Breast epithelium (tissue), 4 donors: ENCODE measurements at places on chromosomes 2 and 18.

DNA sequence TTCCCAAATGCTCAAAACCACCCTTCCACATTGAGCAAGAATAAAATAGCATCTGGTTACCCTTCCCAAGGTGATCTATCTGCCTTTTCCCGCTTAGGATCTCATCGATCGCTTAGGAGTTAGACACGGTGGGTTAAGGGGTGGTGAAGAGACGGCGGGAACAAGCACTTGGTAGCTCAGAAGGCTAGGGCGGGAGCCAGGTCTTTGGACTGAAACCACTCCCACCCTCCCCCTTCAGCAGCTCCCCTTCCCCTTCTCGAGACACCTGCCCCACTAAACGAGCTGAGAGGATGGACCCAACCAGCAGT, 513 bp downstream of the THOC1 start:
- DNase-seq = no peak

DNA sequence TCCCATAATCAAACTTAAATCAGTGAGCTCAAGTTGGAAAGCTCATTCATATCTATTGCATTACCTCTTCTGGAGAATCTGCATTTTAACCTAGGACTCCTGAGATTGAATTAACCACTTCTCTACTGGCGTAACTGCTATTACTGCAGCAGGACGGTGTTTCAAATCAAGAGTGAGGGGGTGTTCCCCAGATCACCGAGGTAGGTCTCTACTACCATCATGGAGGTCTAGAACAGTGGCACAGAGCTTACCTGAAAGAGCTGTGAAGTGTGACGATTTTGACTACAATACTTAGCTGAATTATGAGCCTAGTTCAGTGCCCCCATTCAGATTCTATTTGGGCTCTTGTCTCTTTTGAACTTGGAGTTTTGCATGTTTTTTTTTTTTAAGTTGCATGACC, 119.5 kb downstream of the POLE4 start:
- DNase-seq = no peak

- DNase-seq = no peak
These were observed 250.7 kb downstream of the VAPA start for GRCh38 chr18:10164271-10165071.

- no peak for DNase-seq
These were observed 14.1 kb downstream of the BBS5 start for GRCh38 chr2:169493360-169493759.

GRCh38 chr2:182522972-182523473, 96.2 kb upstream of the PDE1A start:
- DNase-seq = no peak

DNA sequence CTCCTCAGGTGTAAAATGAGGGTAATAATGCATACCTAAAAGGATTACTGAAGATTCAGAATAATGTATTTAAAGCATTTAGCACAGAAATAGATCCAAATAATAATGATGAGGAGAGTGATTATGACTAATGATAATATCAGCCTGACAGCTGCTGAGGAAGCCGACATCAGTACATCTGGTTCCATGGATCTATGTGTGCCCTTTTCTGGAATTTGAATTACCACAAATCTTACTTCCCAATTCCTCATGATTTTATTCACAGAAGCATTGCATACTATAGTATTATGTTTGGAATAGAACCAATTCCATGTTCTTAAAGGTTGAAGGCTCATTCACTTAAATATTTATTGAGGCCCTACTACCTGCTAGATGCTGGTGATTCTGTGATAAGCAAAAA, 248.9 kb upstream of the THUMPD2 start:
- no peak for DNase-seq

DNA sequence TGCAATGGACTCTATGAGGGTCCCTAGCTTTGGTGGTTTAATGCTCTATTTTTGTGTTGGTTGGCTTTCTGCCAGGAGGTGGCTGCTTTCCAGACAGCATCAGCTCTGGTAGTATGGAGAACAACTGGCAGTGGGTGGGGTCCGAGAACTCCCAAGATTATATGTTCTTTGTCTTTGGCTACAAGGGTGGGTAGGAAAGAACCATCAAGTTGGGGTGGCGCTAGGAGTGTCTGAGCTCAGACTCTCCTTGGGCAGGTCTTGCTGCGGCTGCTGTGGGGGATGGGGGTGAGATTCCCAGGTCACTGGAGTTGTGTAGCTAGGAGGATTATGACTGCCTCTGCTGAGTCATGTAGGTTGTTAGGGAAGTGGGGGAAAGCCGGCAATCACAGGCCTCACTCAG, 976.1 kb upstream of the GYPC start:
- no peak for DNase-seq

GRCh38 chr2:24939353-24939752, 19.3 kb upstream of the ADCY3 start:
- no peak for DNase-seq

DNA sequence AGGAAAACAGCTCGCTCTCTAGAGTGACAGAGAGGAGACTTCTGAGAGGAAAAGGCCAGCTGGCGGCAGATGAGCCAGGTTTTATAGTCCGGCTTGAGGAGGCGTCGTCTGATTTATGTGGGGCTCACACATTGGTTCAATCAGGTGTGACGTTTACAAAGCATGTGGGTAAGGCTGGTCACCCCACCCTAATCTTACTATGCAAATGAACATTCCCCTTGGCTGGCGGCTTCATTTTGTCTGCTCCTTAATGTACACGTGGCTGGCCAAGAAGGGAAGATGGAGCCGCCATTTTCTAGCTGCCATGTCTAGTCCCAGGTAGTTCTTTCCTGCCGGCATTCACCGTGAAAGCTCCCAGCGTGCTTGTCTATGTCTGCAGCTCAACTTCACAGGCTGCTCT, 299.1 kb upstream of the SPRED2 start:
- no peak for DNase-seq

- DNase-seq = no peak
These were observed 40.6 kb downstream of the MOB4 start for GRCh38 chr2:197556456-197556855.

DNA sequence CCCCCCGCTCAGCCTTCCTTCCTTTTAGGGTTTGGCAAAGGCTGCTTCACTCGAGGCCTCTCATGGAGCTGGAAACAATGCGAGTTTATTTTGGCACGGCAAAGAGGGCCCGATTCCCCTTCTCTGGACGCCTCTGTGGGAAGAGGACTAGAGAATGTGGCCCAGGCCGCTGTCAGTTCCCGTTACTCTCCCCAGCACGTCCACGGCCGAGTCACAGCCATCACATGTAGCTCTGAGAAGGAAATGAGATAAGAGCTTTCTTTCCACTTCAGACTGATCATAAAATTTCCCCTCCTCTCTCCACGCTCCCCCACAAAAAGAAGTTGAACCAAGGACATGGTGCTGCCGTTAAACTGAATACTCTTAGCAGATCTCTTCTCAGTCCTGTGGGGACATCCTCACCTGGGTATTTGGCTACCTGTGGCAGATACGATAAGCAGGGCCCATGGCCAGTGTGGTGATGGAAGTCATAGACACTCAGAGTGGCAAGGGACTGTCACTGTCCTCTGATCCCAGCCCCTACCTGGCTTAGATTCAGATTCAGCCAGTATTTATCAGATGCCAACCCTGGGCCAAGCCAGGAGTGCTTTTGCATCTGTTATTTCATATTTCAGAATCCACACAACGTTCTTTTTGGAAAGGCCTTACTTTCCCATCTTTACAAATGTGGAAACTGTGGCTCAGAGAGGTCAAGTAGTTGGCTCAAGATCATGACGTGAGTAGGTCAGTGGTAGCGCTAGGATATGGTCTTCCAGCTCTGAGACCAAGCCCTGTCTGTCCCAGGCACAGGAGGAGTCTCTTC, 101.2 kb downstream of the MCFD2 start:
- DNase-seq = peak; percentile 44

- no peak for DNase-seq
These were observed 175.9 kb upstream of the ETAA1 start for GRCh38 chr2:67221266-67221665.

DNA sequence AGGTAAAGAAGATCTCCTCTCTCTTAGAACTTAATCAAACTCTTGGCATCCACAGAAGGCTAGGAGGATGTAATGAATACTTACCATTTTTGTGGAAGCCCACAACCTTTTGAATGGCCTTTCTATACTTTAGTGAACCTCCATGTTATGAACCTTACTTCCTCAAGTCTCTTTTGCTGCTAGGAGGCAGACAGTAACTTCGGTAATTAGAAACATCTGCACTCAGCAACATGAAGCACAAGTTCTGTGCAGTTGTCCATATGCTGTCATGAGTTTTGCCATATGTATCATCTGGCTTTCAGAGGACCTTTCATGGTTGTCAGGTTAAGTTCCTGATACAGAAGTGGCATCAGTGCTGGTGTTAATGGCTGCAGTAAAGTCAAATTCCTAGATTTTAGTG, 50.4 kb downstream of the PDK1 start:
- no peak for DNase-seq

DNA sequence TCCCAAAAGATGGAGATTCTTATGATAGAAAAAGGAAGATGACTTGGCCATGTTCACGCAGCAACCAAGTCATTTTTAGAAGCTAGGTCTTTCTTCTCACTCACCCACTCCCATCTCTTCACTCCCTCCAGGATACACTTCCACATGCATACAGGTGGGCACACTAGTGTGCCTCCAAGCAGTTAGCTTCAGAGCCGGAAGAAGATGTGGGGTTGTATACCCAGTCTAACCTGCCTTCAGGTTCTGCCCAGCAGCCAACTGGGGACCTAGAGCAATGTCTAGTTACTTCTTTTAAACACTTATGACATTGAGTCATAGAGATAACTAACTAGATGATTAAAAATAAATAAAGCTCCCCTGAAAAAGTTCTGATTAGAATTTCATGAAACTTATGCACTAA, 21.8 kb upstream of the TANK start:
- no peak for DNase-seq
